Uterus (tissue), 4 donors: ENCODE measurements at places on chromosomes 6 and 20. TPM values are rescaled to one million over a fixed set of nuclear protein-coding genes. Genes with fewer than 3 reads are reported as not detected.

DNA sequence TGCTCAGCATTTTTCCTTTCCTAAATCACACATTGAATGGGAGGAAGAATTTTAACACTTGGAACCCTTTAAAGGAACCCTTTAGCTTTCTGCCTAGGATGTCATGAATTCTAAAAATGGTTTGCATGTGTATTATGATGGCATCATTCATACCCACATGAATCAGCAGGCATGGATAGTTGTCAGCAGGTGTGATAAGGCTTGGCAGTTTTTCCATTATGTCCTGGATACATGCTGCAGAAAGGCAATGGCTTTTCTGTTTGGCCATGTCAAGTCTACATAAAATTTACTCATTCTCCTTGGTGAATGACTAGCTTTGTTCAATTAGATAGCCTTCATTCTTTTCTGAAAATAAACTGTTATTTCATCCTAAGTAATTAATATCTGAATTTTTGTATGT lies 353.7 kb downstream of the GRIK2 start:
- no peak for DNase-seq
- H3K36me3 ChIP-seq: no peaks in the 10 kb centered on the region
- H3K27me3 ChIP-seq: no peaks in the 10 kb centered on the region

GRCh38 chr6:45667300-45667699 lies 289.6 kb upstream of the SUPT3H start:
- H3K4me1 ChIP-seq: no peaks in the 10 kb centered on the region
- H3K27me3 ChIP-seq: no peaks in the 10 kb centered on the region
- no peak for DNase-seq
- H3K4me3 ChIP-seq: no peak overlapping the region
- no peak overlapping the region for H3K27ac ChIP-seq

GRCh38 chr6:149961728-149962425 lies 1.9 kb upstream of the ULBP1 start:
- DNase-seq: no peak
- H3K27ac ChIP-seq: no peak overlapping the region
- H3K36me3 ChIP-seq: no peaks in the 10 kb centered on the region

CNR1 gene
- total RNA-seq: 8.2 TPM
